NCI-H774 (cell line): ENCODE measurements at places on chromosomes 1 and 21.

GRCh38 chr1:232283864-232284263, 346.1 kb downstream of the SIPA1L2 start:
- no peak for DNase-seq

- DNase-seq, result no peak
These were observed 70.6 kb upstream of the PUM1 start for GRCh38 chr1:31135973-31136600.

DNA sequence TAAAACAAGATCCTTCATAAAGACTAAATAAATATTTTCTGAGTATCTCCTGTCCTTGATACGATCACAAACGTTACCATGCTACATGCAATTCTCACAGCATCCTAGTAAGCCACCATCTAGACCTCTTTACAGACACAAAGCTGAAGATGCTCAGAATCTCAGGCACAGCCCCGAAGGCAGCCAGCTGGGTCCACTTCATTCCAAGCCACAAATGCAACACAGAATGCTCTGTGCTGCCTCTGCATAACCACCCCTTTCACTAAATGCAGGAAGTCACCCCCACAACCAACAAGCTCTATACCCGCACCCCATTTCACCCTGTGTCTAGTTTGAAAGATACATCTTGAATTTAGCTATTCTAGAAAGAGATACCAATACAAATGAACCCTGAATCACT, 12.9 kb downstream of the RCAN1 start:
- no peak for DNase-seq

DNA sequence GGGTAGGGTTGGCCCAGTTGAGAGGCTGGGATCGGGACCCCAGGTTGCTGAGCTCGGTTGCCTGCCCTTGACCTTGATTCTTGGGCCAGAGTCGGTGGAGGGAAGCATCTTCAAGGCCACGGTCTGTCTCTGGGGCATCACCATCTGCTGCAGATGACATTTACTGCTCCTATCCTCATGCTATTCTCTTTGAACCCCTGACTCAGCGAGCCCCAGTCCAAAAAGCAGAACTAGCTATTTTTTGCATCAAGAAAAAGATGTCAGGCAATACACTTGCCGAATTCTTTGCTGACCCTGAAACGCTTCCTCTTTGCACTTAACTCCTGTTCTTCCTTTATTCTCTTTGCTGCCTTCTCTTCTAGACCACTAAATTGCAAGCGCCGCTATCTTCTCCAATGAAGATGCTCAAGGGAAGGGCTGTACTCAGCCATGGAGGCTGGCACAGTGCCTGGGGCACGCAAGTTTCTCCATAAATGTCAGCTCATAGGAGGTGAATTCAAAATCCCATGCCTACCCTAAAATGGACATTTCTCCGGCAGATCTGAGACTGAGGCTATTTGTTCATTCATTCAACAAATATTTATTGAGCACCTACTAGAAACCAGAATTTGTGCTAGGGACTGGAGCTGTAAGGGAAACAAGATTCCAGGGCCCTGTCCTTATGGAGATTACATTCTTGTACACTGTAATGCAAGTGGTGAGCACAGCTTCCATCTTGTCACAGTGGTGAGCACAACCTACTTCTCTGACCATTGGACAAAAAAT, 20.5 kb upstream of the CAPZB start:
- no peak for DNase-seq

DNA sequence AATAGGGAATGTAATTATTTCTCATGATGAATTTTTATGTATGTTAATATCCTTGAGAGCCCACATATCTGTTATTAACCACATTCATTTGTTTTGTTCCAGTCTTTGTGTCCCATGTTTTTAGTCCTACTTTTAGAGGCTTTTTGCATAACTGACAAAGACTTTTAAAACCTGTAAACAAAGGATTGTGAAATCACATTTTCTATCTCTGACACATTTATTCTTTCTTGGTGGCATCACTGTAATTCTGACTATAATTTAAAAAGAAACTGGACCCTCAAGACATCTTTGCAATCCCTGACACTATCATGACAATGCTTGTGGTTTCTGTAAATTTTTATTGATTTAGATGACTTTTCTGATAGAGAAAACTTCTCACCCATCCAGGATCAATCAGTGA, 313.1 kb downstream of the SIPA1L2 start:
- DNase-seq, result no peak

GRCh38 chr1:160068225-160068624, 1.7 kb downstream of the KCNJ10 start:
- DNase-seq, result no peak

GRCh38 chr1:203264052-203264501, 34.6 kb upstream of the CHIT1 start:
- DNase-seq, result no peak

- no peak for DNase-seq
These were observed 24.1 kb downstream of the MROH9 start for GRCh38 chr1:170959385-170959784.

GRCh38 chr1:19066874-19067181, 110.4 kb upstream of the IFFO2 start:
- DNase-seq, result no peak

GRCh38 chr1:110783292-110783918, 89.5 kb upstream of the CD53 start:
- DNase-seq, result peak; percentile 39

GRCh38 chr1:30650038-30650967, 73.1 kb downstream of the MATN1 start:
- DNase-seq, result no peak

GRCh38 chr1:101431956-101432510, 195.2 kb downstream of the S1PR1 start:
- DNase-seq, result no peak

DNA sequence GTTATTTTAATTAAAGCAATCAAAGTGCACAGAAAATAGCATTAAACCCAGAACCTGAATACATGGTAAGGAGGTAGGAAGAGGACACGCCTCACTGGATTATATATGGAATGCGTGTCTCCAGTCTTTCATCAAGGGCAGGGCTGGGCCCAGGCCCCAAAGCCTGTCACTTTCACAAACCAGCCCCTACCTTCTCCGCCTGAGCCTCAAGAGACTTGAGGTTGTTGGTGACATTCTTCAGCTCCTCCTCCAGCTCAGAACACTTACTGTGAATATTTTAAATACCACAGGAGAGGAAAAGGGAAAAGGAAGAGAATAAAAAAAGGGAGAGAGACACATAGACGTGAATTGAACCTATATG, 16.3 kb upstream of the NUP210L start:
- DNase-seq, result no peak

DNA sequence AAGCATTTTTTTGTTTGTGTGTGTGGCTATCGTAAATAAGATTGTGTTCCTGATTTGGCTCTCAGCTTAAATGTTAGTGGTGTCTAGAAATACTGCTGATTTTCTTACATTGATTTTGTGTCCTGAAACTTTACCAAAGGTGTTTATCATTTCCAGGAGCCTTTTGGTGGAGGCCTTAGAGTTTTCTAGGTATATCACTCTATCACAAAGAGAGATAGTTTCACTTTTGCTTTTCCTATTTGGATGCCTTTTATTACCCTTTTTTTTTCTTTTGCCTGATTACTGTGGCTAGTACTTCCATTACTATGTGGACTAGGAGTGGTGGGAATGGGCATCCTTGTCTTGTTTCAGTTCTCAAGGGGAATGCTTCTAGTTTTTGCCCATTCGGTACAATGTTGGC, 109.6 kb downstream of the S1PR1 start:
- DNase-seq, result no peak

- no peak for DNase-seq
These were observed 176.0 kb downstream of the RERE start for GRCh38 chr1:8641377-8641997.

- no peak for DNase-seq
These were observed 20.8 kb downstream of the MTR start for GRCh38 chr1:236815941-236816340.

- DNase-seq, result no peak
These were observed 25.7 kb downstream of the MRPL39 start for GRCh38 chr21:25581582-25581981.

- DNase-seq, result no peak
These were observed 5.9 kb downstream of the ATF6 start for GRCh38 chr1:161771973-161772372.

GRCh38 chr21:45508607-45509565, 33.4 kb downstream of the SLC19A1 start:
- DNase-seq, result no peak

DNA sequence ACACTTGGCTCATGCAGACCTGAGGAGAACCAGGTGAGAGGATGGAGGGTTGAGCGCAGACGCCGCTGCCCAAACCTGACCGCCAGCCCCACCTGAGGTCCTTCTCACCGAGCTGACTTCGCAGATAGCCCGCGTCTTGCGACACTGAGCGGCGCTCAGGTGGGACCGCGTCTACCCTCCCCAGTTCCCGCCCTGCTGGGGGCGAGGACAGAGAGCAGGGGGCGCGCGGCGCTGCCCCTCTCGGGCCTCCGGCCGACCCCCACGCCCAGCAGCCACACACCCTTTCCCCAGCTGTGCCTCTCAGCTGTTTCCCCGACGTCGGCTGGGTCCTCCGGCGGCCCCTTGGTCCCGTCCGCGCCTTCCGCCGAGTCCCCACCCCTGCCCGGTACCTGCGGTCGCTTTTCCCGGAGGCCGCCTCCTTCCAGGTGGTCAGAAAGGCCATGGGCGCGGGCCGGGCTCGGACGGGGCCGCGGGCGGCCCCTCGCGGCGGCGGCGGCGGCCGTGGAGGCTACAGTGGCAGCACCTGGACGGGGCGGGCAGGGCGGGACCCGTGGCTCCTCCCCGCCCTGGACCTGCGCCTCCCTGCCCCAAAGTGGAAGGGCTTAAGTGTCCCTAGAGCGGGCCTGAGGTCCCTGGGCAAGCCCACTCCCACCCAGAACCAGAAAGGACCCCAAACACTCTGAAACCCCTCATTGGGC, 14.4 kb upstream of the TTC39A start:
- DNase-seq, result peak; percentile 35

DNA sequence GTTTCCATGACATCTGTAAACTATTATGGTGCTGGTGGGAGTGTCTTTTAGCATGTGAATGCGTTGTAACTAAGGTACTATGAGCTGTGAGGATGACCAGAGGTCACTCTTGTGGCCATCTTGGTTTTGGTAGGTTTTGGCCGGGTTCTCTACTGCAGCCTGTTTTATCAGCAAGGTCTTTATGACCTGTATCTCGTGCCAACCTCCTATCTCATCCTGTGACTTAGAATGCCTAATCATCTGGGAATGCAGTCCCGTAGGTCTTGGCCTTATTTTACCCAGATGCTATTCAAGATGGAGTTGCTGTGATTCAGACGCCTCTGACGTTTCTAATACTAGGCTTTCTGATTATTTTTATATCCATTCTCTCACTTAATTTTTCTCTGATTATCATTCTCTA, 9.4 kb downstream of the NCAM2 start:
- no peak for DNase-seq

DNA sequence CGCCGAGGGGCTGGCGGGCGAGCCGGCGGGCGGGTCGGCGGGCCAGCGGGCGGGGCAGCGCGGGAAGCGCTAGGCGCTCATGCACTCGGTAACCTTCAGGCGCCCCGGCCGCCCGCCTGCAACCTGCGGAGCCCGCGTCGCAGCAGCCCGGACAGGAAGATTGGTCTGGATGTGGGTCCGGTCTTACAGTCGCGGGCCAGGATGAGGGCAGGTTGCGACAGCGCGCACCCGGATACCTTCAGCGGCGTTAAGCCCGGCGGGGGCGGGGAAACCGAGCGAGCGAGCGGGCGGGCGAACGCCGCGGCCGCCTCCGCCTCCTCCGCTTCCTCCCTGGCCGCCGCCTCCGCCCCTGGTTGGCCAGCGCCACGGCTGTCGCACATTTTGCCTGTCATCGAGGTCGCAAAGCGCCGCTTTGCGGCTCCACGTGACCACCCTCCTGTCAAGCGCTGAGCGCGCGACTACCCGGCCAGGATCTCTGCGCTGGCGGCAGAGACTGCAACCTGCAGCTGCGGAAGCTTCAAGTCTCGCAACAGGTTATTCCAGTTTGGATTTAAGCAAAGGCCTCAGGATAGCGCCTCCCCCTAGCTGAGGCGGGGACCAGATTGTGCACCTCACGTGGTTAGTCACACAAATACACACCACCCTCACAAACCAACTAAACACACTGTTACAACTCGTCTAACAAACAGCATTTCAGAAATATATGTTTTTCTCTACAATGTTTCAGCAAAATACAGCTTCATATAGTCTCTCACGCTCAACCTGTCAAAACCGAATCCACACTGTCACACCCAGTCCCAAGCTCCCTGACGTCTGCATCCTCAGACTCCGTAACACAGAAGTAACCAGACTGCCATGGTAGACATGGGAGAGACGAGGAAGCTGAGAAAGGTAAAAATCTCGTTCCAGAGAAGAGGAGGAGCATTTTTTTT, at the start of gene FAF1:
TSS of gene FAF1 (minus strand) at position 355 of the 932 bp plus-strand sequence. CDS start 456 bp downstream, outside the sequence.
- DNase-seq, result peak; percentile 99

- DNase-seq, result no peak
These were observed 45.5 kb upstream of the PRRX1 start for GRCh38 chr1:170618421-170618820.

- no peak for DNase-seq
These were observed 134.6 kb upstream of the RUNX3 start for GRCh38 chr1:25064465-25065240.

DNA sequence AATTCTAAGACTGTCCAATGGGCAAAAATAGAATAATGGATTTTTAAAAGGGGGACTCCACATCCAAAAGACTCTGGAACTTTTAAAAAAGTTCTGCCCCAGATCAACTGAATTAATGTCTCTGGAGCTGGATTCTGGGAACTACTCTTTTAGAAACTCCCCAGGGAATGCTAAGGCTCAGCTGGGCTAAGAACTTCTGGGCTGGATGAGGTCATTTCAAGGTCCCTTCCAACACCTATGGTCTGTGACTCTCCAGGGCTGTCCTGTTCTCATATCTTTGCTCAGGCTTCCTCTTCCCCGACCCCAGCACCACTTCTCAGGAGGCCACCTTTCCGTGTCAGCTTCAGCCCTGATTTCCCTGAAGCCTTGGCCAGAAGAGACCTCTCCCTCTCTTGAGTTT, 13.5 kb upstream of the PLA2G2C start:
- DNase-seq, result no peak

DNA sequence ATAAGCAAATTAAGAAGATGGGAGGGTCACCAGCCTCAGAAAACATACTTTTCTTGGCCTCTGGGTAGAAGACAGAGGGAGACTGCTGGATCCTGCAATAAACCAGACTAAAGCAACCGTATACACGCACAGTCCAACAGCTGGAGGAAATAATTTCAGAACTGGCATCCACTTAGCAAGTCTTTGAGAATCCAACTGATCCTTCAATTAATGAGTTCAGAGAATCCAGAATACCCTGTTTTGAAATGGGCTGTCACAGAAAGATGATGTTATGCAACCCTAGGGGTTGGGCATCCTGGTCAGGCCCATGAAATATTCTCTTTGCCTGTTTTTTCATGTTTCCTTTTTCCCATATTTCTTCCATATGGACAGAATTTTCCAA, 134.0 kb upstream of the MAGI3 start:
- DNase-seq, result no peak
